Inflammatory macrophage treated with lipopolysaccharide for 4 hours (primary cell): ENCODE measurements at places on chromosomes 12 and 14.
A peak's percentile ranks its signal among the peaks of the same experiment; 100 is the strongest.

DNA sequence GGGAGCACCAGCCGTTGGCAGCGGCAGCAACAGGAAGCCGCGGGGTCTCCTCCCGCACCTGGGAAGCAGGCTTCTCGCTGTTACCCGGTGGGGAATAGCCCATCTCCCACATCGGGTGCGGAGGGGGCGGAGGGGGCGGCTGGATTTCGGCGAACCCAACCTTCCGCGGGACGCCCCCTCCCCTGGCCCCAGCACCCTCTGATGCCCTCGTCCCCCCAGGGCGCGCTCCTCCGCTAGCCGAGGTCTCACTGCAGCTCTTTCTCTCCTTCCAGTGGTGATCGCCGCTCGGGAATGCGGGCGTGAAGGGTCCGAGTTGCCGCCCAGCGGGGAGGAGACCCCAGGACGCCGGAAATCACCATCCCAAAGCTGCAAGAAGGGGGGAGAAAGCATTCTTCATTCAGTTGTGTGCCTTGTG lies 303 bp downstream of the SAMD4A start:
- no peak for DNase-seq

- DNase-seq: no peak
Measured at GRCh38 chr12:97323154-97323553, 139.4 kb upstream of the RMST start.

GRCh38 chr12:42696406-42697149 lies 107.0 kb upstream of the PRICKLE1 start:
- DNase-seq: peak; percentile 80

GRCh38 chr14:88473791-88474190 lies 81.0 kb downstream of the PTPN21 start:
- DNase-seq: no peak

- DNase-seq: peak; percentile 61
Measured at GRCh38 chr14:35865611-35866324, 39.6 kb downstream of the BRMS1L start.

DNA sequence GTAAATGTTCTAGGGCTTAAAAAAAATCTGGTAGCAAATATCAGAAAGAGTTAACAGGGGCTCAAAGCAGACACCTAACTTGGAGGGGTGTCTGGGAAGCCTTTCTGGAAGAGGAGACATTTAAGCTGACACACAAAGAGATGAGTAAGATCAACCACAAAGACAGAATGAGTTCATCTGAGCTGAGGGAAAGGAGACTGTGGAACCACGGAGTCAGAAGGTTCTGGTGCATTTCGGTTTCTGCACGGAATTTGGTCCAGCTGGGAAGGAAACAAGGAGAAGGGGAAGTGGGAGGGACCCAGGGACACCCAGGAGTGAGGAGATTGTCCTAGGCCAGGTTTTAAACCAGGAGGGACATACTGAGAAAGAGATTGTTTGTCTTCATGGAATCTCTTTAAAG lies 161.1 kb downstream of the PHETA1 start:
- DNase-seq: peak; percentile 38

DNA sequence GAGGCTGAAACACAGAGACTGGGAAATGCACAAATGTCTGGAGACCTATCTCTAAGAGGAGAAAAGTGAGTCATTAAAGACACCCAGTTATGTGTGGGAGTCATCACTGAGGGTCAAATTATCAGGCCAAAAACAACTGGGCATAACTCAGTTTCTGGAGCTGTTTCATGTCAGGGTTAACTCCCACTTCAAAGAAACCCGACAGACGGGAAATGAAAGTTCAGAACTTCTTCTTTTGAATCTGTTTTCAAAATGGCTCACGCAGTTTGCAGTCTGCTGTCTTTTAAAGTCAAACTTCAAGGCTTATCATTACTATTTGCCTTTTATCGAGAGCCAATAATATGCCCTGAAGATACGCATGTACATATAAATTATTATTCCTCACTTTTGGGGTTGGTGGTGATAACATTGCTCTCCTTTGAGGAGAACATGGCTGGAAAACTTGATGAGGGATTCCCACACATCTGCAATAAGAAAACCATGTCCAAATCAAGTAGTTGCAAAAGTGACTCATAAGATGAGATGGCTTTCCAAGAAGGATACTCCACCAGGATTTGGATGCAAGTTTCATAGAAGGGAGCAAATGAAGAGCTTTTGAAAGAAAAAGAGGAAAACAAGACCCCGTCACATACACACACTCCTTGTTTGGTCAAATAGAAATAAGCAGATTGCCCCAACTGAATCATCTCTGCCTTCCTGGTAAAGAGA lies 341.4 kb downstream of the ADAMTS20 start:
- DNase-seq: peak; percentile 51
